ENCODE measurements at places on chromosomes 12 and 14.

DNA sequence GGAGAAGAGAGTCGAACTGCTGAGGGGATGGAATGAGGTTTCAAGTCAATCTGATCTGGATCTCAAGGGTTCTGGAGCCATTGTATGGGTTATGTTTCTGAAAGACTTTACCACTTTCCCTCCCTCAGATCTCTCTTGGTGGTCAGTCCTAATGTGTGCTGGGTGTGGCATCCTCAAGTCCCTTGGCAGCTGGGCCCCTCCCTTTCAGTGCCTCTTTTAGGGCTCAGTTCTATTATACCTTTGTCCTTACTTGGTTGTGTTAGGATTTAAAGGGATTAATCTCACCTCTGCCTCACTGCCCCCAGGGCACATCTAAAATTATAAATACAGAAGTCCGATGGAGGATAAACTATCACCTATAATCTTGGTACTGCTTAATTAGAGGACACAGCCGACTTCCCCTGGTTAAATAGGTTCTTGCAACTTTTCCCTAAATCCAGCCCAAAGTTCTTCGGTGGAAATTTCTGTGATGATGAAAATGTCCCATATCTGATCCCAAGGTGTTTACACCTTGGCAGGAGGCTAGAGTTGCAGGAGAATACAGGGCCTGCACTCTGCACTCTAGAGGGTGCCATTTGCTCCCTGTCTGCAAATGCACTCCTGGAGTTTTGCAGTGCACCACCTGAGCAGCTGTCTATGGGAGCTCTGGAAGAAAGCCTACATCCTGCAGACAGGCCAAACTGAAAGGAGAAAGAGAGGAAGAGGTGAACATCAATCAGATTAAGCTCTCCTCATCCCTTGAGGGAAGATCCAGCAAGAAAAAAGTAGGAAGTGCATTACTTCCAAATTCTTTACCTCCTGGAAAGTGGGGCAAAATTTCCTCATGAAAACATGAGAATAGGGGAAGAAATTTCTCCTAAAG, 106.8 kb downstream of the NUAK1 start:
- no peak for DNase-seq

GRCh38 chr14:31893221-31893757, 183.8 kb upstream of the ARHGAP5 start:
- no peak for DNase-seq

- no peak for DNase-seq
These were observed 108.2 kb upstream of the MED13L start for GRCh38 chr12:116385486-116386217.

DNA sequence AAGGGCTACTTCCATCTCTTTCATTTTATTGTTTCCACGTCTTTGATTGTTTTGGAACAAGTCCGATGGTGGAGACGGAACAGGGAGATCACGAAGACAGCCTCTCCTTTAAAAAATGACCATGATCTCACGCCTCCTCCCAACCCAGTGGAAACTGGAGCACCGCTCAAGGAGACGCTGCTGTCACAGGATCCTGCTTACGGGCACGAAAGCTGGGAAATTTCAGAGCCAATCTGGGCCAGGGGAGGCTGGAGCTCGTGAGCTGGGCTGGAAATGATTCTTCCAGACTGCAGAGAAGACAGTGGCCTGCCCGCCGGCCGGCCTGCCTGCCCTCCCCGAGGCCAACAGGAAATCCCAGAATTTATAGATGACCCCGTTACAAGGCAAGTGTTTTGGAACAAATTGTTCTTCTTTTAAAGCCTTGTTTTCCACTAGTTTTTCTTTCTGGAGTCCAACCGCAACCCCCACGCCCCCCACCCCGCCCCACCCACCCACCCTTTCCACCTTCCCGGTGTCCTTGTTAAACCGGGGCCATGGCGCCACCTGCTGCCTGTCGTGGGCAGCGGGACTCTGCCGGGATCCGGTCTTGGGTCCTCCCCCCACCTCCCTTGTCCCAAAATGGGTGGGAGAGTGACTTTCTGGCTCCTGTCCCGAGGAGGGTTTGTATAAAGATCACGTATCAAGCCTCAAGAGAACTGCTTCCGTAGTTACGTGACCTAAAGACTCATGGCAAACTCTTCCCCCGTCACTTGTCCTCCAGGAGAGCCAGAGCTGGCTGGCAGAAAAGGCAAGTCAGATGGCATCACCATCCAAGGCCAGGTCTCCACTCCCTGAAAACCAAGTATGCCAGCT, 40.3 kb downstream of the MAP1LC3B2 start:
- DNase-seq, result no peak

DNA sequence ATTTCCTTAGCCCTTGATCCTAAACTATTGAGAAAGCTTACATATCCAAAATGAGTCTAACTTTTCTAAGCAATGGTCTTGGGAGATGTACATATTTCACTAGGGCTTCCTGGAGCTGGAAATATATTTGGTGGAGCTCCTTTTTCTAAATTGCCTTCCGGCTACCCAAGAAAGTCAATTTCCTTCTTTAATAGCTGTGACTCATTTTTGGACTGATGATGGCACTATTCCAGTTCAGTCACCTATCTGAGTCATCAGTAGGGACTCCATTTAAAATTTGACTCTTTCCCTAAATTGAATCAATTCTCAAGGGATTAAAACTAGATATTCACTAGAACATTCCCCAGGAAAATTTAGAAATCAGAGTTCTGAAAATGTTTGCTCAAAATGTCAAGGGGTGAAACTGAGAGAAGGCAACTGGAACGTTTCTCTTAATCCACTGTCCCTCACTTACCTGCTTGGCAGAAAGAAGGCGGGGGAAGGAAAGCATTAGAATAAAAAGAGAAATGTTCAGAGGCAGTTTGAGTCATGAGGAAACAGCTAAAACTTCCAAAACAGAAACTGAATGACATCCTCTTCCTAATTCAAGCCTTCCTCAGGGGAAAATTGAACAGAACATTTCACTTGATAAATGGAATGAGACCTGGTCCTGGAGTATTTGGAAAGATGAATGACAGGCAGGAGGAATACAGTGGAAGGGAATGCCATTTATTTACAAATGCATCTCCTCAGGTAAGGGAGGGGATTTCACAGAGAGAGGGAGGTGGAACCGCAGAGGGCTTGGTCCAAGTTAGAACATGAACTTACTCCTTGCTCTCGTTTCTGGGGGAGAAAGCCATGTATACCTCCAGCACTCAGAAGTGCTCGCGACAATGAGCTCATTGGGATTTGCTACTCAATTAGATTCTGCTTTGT, 91.2 kb downstream of the RGS6 start:
- DNase-seq, result no peak

DNA sequence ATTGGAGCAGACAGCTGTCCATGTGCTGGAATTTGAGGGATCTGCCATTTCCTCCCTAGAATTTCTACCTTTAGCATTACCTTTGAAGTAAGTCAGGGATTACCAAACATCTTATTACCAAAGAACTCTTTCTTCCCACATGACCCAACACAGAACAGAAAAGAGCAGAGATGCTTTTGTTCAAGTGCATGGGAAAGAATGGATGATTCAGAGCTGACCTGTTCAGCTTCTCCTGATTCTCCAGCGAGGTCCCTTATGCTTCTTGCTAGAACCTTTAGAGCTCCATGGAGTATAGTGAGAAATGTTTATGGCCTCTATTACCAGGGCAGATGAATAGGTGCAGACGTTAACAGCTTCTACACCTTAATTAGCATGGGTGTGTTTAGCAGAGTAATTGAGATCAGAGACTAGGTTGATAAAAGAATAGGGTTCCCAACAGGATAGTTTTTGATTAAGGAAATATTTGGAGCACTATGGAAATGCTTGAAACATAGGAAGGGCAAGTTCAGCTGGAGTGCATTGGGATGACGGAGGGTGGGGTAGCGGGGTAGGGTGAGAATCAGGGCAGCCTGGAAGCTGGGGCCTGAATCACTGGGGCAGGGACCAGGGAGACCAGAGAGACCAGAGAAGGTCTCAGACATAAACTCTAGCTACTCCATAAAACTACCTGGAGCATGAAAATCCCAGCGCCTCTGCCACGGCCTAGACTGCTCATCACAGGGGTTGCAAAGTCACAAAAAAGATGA, 223.7 kb downstream of the CACNA1C start:
- DNase-seq, result no peak

DNA sequence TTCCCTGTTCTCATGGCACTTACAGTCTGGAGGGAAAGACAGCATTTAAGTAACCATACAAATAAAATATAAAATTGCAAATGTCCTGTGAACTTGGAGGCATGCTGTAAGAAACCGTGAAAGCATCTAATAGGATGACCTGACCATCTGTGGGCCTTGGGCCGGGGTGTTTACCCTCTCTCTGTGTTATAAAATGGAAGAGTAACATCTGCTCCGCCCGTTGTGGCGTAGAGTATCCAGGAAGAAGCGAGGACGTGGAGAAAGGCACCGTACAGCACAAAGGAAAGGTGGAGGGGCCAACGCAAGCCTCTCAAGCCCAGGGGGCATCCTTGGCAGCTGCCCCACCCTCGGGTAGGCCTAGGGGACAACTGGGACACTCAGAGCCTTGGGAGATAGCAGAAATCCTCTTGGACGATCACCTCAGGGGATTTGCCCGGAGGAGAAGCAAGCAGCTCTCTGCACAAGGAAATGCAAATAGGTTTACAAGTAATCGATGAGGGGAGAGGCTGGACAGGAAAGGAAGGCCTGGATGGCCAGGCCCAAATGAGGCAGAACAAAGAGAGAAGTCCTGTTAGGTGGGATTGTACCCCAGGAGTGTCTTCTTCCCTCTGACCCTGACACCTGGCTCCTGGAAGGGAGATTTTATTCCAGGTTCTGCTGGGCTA, 26.2 kb downstream of the VSX2 start:
- DNase-seq, result no peak

DNA sequence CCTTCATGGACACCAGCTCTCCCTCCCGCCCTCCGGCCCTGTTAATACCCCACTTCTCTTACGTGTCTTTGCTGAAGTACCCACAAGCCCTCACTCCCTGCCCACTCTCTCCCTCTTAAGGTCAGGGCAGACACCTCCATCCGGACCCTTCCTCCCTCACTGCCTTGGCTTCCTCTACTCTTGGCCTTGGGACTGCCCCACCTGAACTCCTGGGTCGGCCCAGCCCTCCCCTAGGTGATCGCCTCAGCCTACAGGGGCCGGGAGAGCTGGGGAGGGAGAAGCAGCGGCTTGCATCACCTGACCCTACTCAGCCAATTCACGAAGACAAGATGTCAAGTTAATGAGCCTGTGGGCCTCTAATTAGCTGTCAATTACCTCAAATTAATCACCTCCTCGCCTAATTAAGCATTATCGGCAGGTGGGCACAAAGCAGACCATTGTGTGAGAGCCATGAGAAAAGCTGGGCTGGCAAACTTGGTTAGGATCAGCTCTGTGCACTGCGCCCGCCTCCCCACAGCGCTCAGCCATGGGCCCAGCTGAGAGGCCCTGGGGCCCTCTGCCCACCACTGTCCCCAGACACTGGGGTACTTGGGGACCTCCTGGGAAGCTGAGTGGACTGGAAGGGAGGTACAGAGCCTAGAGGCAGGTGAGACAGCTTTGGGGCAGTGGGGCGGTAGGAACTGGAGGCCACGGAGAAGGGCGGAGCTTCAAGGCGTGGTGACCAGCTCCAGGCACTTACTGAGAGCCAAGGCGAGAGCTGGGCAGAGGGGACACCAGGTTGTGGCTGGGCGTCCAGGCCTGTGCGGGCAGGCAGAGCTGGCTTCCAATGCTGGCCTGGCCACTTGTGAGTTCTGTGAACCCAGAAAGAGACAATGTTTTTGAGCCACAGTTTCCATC, 25.1 kb upstream of the VSX2 start:
- no peak for DNase-seq

GRCh38 chr14:75315144-75315543, 36.5 kb downstream of the FOS start:
- no peak for DNase-seq

DNA sequence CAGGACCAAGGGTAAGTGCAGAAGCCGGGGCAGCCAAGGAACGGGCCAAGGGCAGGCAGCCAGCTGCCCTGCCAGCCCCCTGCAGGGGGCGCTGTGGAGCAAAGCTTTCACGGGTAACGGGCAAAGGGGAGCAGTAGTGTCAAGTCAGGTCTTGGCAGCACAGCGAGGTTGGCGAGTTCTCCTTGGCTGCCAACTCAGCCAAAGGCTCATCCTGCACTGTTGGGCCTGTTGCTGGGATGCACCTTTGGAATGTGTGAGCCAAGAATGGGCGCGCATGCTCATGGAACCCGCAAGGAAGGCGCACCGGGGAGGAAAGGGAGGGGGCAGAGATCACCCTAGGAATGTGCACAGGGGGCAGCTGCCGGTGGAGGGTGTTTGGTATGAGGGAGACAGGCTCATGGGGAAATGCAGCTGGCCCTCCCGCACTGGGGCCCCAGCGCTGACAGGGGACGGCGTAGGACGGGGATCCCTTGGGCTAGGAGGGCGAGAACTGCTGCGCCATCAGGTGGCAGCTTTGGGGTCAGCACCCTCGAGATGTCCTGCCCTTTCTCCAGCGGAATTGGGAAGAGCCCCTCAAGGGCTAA, 138.0 kb downstream of the ASCL4 start:
- no peak for DNase-seq

DNA sequence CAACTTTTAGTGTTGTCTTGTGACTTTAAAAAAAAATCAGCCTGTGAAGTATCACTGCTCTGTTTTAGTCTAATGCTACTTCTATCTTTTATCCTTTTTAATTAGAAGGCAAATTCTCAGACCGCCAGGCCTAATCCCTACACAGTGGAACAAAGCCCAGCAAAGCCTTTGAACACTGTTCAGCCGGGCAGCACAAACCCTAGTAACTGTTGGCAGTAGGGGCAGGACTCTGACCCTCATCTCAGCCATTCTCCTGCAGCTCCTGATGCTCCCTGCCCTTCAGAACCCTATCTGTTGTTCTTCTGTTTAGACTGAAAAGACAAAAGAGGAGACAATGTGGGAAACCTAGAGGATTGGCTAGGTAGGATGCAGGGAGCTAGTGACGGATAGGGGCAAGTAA, 78.0 kb upstream of the OTX2 start:
- DNase-seq, result no peak

GRCh38 chr14:70651522-70651921, 9.8 kb downstream of the TTC9 start:
- no peak for DNase-seq

- DNase-seq, result no peak
These were observed 12.2 kb downstream of the RERG start for GRCh38 chr12:15208871-15209656.

DNA sequence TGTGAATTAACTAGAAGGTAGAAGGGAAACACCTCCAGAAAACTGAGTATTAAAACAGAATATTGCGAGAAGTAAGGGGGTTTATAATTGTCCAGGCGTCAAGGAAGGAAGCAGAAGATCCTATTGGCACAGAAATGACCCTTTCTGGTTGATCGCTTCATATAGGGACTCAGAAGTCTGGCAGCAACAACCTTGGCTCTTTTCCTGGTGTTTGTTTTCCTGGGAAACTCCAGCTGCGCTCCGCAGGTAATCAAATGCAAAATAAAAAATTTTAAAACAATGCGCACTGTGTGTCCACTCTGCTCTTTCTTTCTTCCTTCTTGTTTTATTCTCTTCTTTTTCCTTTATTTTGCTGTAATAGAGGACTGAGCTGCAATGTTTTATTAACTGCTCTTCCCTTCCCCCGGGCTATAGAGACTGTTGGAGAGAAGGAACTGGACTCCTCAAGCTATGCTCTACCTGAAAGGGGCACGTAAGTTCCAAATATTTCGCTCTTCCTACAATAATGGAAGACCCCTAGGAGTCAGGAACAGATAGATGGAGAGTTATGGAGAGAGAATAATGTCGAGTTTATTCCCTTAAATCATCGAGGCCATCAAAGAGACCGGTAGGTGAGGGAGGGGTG, 737 bp downstream of the SPX start:
- DNase-seq, result no peak

GRCh38 chr12:130626601-130627000, 89.5 kb downstream of the RIMBP2 start:
- no peak for DNase-seq

GRCh38 chr12:92365836-92366235, 220.2 kb upstream of the BTG1 start:
- no peak for DNase-seq

GRCh38 chr12:63940310-63941005, 96.0 kb downstream of the SRGAP1 start:
- DNase-seq, result no peak
